ENCODE measurements at places on chromosomes 1 and 21. TPM values are rescaled to one million over a fixed set of nuclear protein-coding genes. Genes with fewer than 3 reads are reported as not detected.

Gene IQGAP3
- 0.07 TPM for total RNA-seq

Gene BCL2L15
- total RNA-seq, result 0.28 TPM

Gene SIPA1L2
- total RNA-seq, result 54.4 TPM

Gene OR2T35
- total RNA-seq, result not detected

Gene TMPRSS3
- total RNA-seq, result not detected

Gene RGS13
- total RNA-seq, result 0.11 TPM

Gene HTR1D
- total RNA-seq, result not detected

Gene SAMD11
- not detected for total RNA-seq

DNA sequence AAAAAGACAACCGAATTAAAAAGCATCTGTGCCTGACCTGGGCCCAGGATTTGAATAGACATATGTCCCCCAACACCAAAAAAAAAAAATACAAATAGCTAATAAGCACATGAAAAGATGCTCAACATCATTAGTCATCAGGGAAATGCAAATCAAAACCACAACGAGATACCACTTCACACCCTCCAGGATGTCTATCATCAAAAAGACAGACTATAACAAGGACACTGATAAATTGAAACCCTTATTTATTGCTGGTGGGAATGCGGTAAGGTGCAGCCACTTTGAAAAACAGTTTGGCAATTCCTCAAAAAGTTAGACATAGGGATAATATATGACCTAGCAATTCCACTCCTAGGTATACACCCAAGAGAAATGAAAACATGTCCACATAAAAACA lies 72.3 kb upstream of the CAMK1G start:
- DNase-seq, result no peak

DNA sequence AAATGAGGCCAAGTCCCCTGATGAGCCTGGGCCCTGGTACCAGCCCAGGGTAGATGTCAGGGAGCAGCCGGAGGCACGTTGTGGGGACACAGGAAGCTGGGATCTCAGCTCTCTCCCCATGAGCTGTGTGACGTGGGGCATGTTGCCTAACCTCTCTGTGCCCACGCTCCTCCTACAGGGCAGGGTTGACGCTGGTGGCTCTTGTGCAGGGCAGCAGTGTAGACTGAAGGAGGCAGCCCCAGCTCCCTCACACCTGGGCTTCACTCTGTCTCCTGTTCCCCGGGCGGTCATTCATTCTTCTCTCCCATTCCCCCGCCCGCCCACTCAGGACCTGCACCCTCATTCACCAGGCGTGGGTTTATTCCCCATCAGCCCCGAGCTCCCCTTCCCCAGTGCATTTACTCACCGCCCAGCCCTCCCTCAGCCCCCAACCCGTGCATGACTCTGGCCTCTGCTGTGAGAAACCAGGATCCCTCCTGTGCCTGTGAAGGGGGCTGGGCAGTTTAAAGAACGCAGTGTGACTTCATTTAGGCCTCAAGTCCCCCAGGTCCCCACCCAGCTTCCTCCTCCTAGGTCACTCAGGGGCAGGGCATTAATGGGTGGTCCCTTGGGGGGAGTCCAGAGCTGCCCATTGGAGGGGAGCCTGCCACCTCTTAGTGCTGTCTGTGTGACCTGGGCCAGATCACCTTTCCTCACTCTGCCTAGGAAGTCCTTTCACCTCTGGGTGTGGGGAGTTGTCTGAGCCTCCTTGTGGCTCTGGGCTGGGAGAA lies 285.7 kb downstream of the PTPRU start:
- DNase-seq, result no peak

DNA sequence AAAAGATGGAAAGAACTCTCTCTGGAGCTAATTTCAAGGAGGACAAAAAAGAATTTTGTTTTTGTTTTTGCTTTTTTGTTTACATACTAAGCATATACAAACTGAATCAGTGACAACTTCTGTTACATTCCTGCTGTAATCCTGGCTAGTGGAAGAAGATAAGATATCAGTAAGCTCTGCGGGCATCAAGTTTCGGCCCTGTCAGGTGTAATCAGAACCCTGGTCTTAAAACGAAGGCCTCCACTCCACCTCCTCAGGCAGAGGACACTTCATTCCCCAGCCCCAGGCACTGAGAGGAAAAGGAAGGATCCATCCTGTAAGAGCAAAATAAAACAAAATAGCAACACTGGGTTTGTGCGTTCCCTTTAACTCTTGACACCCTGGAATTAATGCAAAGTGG lies 88.9 kb upstream of the ARHGAP29 start:
- no peak for DNase-seq

- DNase-seq, result peak; percentile 19
Observed at GRCh38 chr1:86503406-86504136, 34.8 kb downstream of the CLCA1 start.

- no peak for DNase-seq
Observed at GRCh38 chr1:217106231-217106901, 383.1 kb upstream of the ESRRG start.

DNA sequence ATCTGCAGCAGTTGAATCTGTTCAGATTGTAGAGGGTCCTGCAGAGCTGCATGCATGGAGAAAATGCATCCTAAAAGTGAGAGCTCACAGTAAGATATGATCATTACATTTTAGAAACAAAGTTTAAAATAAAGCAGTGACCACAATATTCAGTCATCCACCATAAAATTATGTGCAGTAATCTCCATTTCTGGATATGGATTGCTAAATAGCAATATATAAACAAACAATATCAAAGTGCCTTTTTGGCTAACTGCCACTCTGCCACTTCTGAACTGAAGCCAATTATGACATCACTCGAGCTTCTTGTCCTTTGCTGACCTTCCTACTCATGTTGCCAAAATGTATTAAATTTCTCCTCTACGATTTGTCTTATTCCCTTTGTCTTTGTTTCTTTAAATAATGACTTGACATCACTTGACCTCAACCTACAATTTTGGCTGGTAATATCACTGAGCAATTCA lies 262.0 kb upstream of the CXADR start:
- DNase-seq, result no peak

DNA sequence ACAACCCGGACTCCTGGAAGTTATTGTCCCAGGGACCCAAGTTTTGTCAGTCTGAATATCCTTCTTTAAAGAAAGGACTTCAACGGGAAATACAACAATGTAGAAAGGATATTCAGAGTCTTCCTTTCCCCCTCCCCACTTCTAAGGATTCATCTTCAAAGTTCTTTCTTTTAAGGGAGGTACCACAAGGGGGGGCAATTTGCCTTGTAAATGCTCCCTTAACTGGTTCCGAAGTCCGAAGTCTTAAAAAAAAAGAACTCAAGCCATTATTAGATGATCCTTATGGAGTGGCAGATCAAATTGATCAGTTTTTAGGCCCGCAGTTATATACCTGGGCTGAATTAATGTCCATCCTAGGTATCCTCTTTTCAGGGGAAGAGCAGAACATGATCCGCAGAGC lies 47.0 kb downstream of the SERINC2 start:
- no peak for DNase-seq

DNA sequence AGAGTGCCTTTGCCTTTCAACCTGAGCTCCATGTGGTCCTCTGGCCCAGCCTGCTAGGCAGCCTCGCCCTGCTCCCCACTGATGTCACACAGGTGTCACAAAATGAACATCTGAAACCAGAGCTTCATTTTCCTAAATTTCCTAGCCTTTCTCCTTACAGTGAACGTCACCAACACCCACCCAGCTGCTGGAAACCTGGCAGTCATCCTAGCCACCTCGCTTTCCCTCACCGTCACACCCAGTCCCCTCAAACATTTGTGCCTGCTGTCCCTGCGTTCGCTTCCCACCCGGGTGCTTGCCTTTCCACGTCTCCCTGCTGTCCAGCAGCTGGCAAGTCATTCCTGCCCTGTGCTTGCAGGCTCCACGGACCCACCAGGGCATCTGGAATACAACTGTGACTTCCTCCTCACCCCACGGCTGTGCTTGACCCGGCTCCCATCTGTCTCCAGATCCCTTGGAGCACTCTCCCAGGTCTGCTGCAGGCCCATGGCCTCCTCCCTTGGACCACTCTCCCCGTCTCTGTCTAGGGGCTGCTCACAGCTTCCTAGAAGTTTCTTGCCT lies 23.5 kb downstream of the ADARB1 start:
- DNase-seq, result no peak

DNA sequence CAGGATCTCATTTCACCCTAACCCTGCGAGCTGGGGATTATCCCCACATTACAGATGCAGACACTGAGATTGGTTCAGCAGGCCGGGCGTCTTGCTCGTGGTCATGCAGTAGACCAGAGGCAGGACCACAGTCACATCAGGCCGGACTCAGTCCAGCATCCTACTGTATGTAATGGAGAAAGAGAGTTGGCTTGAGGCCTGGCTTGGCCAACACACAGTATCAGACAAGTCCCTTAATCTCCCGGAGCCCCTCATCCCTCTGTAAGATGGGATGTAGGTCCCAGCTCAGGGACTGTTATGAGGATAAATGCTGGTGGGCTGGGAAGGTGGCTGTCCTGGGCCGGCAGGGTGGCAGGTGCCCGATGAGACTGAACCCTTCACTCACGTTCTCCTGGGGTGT lies 66.1 kb upstream of the ACTL8 start:
- DNase-seq, result no peak

DNA sequence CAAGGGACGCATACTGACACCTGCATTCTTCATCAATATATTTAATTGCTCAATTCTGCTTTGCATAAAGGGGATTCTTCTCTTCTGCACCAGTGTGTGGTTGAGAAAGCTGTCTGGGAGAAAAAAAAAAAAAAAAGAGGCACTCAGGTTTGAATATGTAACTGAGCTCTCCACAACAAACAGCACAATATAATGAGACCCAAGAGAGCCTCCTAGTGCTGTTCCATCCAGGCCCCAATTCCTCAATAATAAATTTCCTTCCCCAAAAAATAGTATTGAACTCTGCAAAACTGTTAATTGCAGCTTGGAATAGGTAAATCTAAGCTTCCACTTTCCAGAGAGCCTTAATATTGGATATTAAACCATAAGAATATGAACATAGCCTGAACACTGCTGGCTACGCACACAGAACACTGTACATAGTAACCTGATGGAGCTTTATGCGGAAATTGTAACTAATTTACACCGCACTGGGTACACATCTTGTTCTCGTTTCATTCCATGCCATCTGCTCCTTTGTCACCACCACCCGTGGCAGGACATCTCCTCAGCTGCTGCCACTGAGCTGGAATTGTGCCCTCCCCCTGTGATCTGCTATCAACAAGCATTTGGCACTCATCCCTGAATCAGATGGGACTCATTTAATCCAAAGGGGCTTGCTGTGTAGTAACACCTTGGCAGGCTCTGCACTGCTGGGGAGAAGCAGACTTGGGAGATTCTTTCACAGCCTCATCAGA lies 272.0 kb downstream of the HHIPL2 start:
- DNase-seq, result no peak

GRCh38 chr1:200306944-200307754 lies 102.7 kb downstream of the ZNF281 start:
- DNase-seq, result no peak

DNA sequence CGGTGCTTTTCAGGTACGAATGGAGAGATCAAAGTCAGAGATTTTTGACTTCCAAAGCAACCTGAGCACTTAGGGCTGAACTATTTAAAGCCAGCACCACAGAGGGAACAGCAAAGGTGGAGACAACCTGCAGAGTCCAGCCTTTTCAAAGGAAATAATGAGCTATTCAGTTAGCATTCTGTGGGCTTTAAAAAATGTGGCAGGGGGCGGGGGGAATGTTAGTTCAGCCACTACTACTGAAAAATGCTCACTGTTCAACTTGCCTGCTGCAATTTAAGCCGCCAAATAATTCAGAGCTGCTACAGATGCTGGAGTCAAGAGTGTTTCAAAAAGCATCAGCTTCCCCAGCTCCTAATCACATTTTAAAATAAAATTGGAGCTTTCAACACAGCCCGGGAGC lies 473.3 kb upstream of the PLXNA2 start:
- DNase-seq, result no peak

- DNase-seq, result no peak
Observed at GRCh38 chr1:41343790-41344699, 17.2 kb upstream of the FOXO6 start.

DNA sequence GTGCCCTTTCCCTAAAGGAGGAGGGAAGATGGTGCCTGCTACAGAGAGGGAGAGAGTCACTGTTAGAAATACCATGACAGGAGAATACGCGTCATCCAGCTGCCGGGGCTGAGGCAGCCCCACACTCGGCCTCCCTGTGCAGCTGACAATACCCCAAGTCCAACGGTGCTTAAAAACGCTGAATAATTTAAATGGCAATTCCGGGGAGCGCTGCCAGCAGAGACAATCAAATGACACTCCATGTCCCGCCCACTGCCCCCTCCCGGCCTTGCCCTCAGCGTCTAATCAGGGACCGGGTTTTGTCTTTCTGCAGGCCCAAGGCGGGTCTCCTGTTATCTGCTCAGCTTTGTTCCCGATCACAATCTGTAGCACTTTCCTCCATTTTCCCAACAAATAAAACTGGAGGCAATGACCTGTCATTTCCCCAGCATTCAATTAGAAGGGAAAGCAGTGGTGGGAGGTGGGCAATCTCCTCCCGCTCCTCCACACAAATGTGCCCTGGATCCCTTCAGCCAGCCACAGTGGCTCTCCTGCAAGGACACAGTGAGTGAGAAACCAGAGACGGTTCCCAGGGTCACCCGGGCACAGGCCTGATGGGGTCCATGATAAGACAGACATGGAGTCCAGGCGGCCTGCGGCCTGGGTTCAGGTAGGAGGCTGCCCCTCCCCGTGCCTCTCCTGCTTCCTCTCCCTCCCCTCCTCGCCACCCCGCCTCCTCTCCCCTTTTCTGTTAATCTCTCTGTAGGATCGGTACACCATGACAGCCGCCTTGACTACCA lies 42.7 kb upstream of the AJAP1 start:
- no peak for DNase-seq

GRCh38 chr1:222618880-222619596 lies 1.1 kb downstream of the MIA3 start:
- no peak for DNase-seq

- DNase-seq, result no peak
Observed at GRCh38 chr1:207839083-207839413, 71.9 kb downstream of the CD34 start.

- DNase-seq, result no peak
Observed at GRCh38 chr1:5885471-5886139, 106.6 kb downstream of the NPHP4 start.

DNA sequence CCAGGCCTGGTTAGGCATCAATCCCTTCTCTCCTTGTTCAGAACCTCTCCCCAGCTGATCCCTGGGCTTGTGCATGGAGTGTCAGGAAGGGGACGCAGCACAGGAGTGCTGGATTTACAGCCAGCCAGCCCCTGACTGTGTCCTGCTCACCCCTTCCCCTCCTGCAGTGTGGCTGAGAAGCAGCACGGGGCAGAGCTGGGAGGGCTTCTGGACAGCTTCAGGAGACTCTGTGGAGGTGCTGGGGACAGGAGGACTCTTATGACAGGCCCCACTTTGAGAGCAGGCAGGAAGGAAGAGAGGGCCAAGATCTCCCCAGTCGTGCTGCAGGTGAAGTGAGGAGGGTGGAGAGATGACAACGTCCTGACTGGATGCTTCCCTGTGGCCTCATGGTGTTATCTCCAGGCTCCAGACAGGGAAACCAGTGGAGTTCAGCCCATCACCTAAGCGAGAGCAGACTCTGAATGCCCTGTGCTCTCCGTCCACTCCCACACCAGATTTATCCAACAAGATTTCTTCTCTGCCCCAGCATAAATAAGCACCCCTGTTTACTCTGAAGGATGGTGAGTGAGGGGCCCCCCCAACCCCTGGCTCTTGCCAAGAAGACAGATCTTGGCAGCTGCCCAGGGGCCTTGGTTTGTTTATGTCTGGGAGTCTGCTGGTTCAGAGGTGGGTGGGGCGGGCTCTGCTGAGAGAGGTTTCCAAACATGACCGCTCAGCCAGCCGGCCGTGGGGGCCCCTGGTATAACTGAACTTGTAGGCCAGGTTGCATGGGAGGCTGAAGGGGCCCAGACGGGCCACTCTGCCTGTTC lies 21.3 kb downstream of the TMCC2 start:
- DNase-seq, result no peak

Measured in psoas muscle (tissue), 8 donors.